Stimulated activated naive CD4-positive, alpha-beta T cell treated with Interleukin-2 at 50 U/mL for 16 hours (primary cell): ENCODE measurements at places on chromosomes 1 and 21.

GRCh38 chr1:218891577-218891976, 282.1 kb upstream of the LYPLAL1 start:
- DNase-seq = no peak

DNA sequence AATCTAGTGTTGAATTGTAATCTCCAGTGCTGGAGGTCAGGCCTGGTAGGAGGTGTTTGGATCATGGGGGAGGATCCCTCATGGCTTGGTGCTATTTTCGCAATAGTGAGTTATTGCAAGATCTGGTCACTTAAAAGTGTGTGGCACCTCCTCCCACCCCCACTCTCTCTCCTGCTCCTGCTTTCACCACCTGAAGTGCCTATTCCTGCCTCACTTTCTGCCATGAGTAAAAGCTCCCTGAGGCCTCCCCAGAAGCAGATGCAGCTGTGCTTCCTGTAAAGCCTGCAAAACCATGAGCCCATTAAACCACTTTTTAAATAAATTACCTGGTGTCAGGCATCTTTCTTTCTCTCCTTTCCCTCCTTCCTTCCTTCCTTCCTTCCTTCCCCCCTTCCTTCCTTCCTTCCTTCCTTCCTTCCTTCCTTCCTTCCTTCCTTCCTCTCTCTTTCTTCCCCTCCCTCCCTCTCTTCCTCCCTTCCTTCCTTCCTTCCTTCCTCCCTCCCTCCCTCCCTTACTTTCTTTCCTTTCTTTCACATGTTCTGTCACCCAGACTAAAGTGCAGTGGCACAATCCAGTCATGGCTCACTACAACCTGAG, 172.4 kb downstream of the C1orf21 start:
- DNase-seq = no peak

DNA sequence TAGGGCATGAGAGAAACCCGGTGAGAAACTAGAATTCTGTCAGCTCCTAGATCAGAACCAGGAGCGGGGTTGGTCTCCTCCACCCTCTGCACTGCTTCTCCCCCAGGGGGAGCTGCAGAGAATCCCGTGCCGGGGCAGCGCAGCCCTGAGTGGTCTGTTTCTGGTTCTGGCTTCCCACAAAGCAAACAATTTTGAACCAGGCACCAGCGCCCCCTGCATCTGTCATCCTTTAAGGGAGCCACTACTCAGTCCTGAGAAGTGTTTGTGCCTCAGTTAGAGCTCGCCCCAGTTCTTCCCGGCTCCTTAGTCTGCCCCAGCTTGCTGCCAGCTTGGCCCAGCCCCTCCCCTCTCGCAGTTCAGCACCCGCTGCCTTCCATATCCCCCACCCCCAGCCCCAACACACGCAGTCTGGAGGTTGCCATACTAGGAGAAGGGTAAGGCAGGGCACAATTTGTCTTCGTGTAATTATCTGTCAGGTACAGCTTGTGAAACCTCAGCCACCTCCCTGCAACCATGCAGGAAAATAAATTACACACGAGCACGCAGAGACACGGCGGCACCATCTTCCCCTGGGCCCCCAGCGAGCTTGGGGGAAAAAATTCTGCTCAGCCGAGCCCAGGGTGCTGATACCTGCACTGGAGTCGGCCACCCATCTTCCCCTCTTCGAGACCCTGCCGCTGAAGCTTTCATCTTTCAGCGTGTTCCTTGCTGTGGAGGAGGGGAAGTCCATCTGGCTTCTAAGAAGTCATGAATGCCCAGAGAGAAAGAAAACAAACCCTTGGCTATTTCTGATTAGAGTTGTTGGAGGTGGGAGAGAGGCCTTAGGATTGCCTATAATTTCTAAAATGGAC, 62.6 kb upstream of the CD1D start:
- DNase-seq = no peak

GRCh38 chr1:206710460-206710823, 25.7 kb downstream of the MAPKAPK2 start:
- DNase-seq = no peak

- DNase-seq = no peak
These were observed 273.9 kb downstream of the KIF26B start for GRCh38 chr1:245428681-245429080.

DNA sequence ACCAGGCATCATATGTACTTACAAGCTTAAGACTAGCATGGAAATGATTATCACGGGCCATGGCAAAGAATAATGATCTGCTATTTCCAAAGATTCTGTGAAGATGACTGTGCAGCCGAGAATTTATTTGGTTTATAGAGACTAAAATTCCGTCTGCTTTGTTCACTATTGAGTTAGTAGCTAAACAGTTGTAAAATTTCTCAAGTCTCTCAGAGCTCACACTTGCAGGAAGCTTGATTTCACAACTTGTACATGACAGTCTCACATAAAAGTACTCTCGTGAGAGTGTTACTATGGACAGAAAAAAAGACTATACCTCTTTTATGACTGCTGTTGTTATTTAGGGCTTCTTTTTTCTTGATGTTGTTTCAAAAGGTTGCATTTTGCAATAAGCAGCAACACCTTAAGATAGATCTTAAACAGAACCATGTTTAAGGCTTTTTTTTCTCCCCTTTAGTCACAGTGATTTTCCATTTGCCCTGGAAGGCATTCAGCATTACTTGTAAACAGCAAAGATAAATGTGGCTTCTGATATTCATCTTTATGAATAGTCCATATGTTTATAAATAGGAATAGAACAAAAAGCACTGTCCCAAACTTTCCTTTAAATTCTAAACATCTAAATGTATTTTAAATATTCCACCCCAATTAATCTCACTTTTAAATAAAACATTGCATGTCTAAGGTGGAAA, 24.8 kb downstream of the ST6GALNAC5 start:
- no peak for DNase-seq

DNA sequence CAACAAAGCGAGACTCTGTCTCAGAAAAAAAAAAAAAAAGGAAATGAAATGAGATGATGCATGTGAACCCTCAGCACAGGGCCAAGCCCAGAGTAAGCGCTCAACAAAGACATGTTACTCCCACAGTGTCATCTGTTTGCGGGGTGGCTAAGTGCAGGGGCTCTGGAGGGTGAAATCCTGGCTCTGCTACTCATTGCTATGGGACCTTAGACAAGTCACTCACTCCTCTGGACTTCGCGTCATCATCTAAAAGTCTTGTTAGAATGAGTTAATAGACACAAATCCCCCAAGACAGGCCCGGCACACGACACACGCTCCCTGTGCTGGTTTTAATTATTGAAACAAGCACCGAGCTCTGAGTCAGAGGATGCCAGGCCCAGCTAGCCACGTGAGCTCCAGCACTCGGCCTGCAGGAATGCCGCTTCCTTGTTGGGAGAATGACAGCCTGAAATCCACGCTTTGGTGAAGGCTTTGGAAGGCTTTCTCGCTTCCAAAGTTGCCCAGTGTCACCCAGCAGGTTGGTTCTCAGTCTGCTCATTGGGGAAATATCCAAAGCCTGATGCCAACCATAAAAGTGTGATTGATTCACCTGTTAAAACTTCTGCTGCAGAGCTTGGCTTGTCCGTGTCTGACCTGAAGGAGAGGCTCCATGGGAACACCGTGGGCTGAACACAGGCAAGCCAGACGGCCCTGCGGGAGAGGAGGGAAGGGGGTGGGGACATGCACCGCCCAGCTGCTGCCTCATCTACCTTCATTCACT, 36.7 kb upstream of the TARDBP start:
- DNase-seq = no peak

- no peak for DNase-seq
These were observed 15.1 kb downstream of the MIGA1 start for GRCh38 chr1:77794550-77794949.

GRCh38 chr1:230067871-230068620, 1.0 kb downstream of the GALNT2 start:
- DNase-seq = peak; percentile 29
